Transverse colon (tissue), 4 donors: ENCODE measurements at places on chromosomes 16 and 17. TPM values are rescaled to one million over a fixed set of nuclear protein-coding genes. Genes with fewer than 3 reads are reported as not detected.

DNA sequence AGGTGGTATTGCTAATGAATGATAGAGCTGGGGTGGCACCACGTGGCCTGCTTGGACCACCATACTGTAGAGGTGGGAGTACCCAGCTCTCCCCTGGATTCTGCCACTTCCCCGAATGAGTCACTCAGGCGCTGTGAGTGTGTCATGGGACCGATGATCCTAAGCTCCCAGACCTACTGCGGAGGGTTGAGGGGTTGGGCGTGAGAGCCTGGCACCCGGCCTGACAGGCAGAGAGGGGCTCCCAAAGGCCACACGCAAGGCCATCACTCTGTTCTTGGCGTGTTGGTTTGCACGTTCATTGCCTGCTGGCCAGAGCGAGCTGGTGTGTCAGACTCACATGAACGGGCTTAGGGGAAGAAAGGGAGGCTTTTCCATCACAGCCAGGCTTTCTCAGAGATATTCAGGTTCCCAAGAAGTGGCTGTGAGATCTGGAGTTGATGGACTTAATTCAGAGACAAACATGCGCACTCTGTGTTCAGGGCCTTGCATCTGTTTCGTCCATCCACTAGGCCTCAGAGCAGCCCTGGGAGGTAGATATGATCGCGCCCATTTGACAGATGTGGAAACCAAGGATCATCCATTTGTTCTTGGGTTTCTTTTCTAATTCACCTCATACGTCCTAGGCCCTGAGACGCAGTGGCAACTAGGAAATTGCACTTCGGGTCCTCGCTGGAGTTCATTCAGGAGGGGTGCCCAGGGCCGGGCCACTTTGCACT lies 41.4 kb downstream of the CMIP start:
- no peak overlapping the region for H3K4me3 ChIP-seq
- no peaks in the 10 kb centered on the region for H3K27me3 ChIP-seq
- no peak for DNase-seq
- H3K36me3 ChIP-seq, result no peaks in the 10 kb centered on the region
- H3K27ac ChIP-seq, result peak overlapping the region; percentile 39
- peaks cover 4% of the 10 kb centered on the region for H3K4me1 ChIP-seq

GRCh38 chr17:16329519-16330271 lies 23.6 kb downstream of the CENPV start:
- H3K36me3 ChIP-seq, result no peaks in the 10 kb centered on the region
- peak overlapping the region; percentile 74 for H3K27ac ChIP-seq
- no peaks in the 10 kb centered on the region for H3K27me3 ChIP-seq
- DNase-seq, result peak; percentile 70
- peaks cover 12% of the 10 kb centered on the region for H3K4me1 ChIP-seq

DNA sequence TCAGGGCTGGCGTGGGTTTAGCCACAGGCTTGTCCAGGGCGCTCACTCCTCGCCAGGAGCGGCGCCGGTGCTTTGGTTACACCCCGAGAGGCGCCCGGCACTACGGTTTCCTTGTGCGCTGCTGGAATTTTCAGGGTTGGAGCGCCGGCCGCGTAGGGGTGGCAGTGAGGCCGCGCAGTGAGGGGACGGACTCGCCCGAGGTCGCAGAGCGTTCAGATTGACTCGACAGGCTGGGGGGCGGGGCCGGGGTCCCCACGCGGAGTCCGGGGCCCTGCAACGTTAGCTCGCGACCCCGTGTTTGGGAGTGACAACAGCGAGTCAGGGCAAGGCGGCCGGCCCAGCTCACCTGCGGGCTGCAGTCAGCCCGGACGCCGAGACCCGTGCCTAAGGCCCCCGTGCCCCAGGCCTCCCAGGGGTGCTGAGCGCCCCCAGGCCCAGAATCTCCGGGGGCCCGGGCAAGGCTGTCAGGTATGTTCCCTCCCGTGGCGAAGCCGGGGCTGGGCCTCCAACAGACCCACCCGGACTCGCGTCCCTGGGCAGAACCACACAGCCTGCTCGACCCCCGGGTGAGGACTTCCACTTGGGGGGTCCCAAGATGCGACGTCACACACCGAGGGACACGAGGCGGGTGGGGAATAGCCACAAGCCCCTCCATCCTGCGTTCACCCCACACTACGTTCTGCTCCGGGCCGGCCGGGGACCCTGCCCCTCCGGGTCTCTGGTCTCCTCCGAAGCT lies 1.3 kb upstream of the ACTG1 start:
- peaks cover 22% of the 10 kb centered on the region for H3K36me3 ChIP-seq
- DNase-seq, result peak; percentile 66

DNA sequence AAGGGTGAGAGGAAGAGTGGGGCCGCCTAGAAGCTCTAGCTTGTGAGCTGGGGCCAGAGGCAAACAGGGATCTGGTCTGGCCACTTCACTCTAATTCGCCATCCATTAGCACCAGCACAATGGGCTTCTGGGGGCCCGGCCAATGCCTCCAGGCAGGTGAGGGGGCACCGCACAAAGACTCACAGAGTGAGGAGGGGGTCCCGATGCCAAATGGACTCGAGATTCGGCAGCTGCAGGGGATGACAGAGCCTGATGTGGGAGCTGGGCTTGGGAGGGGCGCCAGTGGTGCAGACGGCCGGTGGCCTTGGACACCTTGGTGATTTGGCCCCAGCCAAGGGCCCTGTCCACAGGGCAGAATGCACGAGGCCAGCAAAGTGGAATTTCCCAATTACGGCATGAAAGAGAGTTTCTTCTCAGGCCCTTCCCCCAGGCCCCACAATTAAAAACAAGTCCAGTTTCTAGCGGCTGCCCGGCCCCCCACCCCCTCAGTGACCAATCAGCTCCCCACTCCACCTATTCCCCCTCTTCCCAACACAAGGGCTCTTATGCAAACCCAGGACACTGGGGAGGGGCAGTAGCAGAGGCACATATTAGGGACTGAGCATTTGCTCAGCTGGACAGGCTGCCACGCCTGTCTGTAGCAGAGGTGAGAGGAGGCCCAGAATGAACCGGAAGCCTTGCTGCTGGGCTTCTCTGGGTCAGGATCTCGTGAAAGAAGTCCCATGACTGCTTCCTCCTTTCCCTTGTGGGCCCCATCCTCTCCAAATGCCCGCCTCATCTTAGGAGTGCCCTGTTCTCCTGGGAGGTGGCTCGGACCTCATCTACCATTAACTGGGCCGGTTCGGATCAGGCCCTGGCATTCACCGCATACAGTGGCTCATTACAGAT lies 39.4 kb upstream of the MTSS2 start:
- H3K27me3 ChIP-seq, result no peaks in the 10 kb centered on the region
- peaks cover 18% of the 10 kb centered on the region for H3K4me1 ChIP-seq
- peak overlapping the region; percentile 90 for H3K27ac ChIP-seq
- H3K36me3 ChIP-seq, result no peaks in the 10 kb centered on the region
- DNase-seq, result no peak

DNA sequence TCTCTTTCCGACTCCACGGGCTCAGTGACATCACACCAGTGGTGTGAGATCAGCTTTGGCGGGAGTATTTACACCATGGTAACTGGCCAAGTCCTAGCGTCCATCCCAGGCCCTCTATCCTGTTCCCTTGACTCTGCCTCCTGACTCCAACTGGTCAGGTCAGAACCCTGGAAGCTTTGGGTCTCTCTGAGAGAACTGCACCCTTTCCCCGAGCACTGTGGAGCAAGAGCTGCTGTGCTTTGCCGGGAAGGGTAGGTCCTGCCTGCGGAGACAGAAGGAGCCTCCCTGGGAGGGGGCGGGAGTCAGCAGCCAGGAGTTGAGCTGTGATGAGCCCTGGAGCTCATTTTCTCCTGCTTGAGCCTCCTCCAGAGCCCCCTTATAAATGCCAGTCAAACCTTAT lies 212.1 kb upstream of the TNRC6C start:
- no peaks in the 10 kb centered on the region for H3K36me3 ChIP-seq
- H3K27ac ChIP-seq, result no peak overlapping the region
- H3K4me1 ChIP-seq, result no peaks in the 10 kb centered on the region
- no peak for DNase-seq

DNA sequence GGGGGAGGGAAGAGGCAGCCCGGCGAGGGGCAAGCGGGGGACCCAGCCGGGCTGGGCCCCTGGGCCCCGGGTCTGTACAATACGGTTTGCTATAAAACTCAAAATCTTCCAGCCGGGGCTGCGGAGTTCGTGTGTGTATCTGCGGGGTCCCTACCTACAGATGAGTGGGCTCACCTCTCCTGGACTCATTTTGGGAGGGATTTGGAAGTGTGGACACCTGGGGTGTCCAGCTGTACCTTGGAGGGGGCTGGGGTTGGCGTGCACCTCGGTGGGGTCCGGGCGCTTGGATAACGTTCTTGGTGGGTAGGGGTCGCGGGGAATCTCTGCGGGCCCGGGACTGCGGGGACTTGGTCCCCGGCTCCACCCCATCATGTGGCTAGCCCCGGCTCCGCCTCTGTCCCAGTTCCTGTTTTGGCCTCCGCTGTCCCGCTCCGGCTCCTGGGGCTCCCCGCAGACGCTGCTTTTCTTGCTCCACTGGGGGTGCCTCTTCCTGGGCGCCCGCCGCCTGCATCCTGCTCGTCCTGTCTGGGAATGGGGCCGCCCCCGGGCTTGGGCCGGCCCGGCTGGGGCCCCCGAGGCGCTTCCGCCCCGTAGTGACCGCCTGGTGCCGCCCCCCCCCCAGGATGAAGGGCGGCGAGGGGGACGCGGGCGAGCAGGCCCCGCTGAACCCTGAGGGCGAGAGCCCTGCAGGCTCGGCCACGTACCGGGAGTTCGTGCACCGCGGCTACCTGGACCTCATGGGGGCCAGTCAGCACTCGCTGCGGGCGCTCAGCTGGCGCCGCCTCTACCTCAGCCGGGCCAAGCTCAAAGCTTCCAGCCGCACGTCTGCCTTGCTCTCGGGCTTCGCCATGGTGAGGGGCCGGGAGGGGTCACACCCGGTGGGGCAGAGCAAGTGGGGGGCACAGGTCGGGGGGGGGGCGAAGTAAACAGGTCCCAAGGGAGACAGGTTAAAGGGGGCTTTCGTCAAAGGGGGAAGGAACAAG lies at the start of gene ORAI3:
Gene ORAI3 (plus strand): TSS at position 402 of the 983 bp plus-strand sequence. CDS start 222 bp downstream, at position 624.
- peak within 1 kb of the TSS; percentile 95 for H3K27ac ChIP-seq
- H3K4me3 ChIP-seq, result peak within 1 kb of the TSS; percentile 74
- H3K4me1 ChIP-seq, result peaks cover 24% of the 10 kb centered on the region
- no peaks in the 10 kb centered on the region for H3K36me3 ChIP-seq
- no peaks in the 10 kb centered on the region for H3K27me3 ChIP-seq

The TBC1D3 gene
- not detected for total RNA-seq

- H3K27me3 ChIP-seq, result peaks cover 5% of the 10 kb centered on the region
- no peaks in the 10 kb centered on the region for H3K36me3 ChIP-seq
- peak overlapping the region; percentile 24 for H3K27ac ChIP-seq
- no peak overlapping the region for H3K4me3 ChIP-seq
These were observed 21.5 kb upstream of the ADGRG1 start for GRCh38 chr16:57606847-57607501.

GRCh38 chr17:46027048-46027975 lies 28.3 kb downstream of the STH start:
- H3K36me3 ChIP-seq, result peaks cover 27% of the 10 kb centered on the region
- no peaks in the 10 kb centered on the region for H3K27me3 ChIP-seq
- DNase-seq, result no peak
- no peak overlapping the region for H3K4me3 ChIP-seq
- no peak overlapping the region for H3K27ac ChIP-seq

DNA sequence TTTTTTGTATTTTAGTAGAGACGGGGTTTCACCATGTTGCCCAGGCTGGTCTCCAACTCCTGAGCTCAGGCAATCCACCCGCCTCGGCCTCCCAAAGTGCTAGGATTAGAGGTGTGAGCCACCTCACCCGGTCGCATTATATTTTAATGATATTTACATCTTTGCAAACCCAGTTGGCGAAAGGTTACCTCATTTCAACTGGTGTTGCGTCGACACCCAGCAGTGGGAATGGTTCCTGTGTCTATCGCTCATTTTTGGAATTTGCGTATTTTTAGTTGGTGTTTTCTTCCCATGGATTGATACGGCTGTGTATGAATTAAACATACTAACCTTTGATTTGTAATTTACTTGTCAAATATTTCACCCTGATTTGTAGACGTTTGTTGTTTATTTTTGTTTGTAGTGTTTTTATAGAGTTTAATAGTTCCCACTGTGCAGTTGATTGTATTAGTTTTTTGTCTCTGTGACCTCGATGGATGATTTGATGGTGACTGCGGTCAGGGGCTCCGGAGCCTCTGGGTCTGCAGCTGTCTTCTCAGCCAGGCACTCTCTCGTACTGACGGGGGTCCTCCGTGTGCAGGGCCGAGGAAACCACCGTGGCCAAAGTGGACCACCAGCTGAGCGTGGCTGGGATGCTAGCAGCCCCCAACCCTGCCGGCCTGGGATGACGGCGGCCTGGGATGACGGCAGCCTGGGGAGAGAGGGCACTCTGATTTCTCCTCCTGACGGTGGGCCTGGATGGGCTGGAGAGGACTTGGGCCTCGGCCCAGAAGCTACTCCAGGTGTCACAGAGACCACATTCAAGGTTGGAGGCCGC lies 4.0 kb downstream of the CD7 start:
- H3K4me3 ChIP-seq, result no peak overlapping the region
- no peak overlapping the region for H3K27ac ChIP-seq
- H3K27me3 ChIP-seq, result peaks cover 46% of the 10 kb centered on the region
- H3K4me1 ChIP-seq, result no peaks in the 10 kb centered on the region

- no peaks in the 10 kb centered on the region for H3K4me1 ChIP-seq
- DNase-seq, result no peak
These were observed 1503.7 kb downstream of the CDH11 start for GRCh38 chr16:63617990-63618763.

DNA sequence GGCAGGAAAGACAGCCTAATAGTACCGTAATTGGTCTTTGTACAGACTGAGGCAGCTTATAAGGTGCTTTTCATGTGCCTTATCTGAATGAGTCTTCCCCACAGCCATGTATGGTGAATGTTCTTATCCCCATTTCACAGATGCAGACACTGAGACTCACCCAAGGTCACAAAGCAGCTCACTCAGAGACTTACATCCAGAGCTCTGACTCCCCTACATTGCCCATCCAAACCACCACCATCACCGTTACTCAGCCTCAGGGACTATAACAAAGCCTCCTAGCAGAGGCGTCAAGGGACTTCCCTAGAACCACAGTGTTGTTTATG lies 627 bp upstream of the GPR179 start:
- H3K27ac ChIP-seq, result no peak overlapping the region
- no peaks in the 10 kb centered on the region for H3K27me3 ChIP-seq
- DNase-seq, result no peak
- no peaks in the 10 kb centered on the region for H3K36me3 ChIP-seq

- no peaks in the 10 kb centered on the region for H3K27me3 ChIP-seq
- DNase-seq, result peak; percentile 66
- no peak overlapping the region for H3K4me3 ChIP-seq
- no peaks in the 10 kb centered on the region for H3K36me3 ChIP-seq
These were observed 286.7 kb downstream of the SEC14L1 start for GRCh38 chr17:77427391-77427991.

The SYT17 gene
- total RNA-seq, result 51.7 TPM

The GSG1L gene
- not detected for total RNA-seq

The NAT9 gene
- total RNA-seq, result 21.8 TPM
